ENCODE measurements at places on chromosomes 7 and 10.

DNA sequence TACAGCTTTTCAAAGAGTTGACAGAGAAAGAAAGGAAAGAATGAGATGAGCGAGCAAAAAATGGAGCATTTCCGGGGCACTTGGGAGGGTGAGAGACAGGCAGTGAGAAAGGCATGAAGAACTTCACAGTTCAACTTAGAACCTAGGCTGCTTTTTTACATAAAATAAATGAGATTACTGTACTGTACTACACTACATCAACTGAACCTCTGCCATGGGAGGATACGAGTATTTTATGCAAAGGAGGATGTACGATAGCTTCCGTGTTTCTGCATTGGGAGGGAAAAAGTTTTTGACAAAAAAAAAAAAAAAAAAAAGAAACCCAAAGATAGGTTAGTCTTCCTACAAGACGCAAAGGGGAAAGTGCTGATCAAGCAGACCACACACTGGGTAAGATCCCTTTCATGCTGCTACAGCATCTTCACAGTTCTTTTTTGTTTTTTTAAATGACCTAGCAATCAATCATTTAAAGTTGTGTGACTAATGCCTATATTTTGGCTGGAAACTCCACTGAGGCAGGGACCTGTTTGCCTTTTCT is 88.0 kb downstream of the RAPGEF5 start:
- no peak for DNase-seq

DNA sequence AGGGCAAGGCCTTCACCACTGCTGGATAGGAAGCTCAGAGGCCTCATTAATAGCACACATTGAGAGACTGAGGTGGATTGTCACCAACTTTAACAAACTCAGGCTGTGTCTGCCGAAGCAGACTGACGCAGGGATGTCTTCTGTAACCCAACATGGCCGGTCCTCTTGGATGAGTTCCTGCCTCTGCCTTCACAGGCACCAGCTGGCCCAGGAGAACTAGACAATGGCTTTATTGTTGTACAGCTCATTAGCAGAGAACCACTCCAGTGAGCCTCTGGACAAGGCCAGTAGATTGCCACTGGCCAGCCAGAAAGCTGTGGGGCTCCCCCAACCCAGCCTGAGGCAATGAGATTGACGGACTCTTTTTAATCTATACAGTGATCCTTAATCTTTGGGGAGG is 9.4 kb downstream of the NODAL start:
- no peak for DNase-seq

GRCh38 chr10:73879296-73880173 is 5.2 kb upstream of the CAMK2G start:
- peak; percentile 89 for DNase-seq

GRCh38 chr7:54560723-54561122 is 18.5 kb downstream of the VSTM2A start:
- DNase-seq: no peak

GRCh38 chr7:38306914-38307313 is 33.5 kb upstream of the TARP start:
- DNase-seq: no peak

GRCh38 chr7:101218236-101219125 is 516 bp downstream of the ZNHIT1 start:
- no peak for DNase-seq

DNA sequence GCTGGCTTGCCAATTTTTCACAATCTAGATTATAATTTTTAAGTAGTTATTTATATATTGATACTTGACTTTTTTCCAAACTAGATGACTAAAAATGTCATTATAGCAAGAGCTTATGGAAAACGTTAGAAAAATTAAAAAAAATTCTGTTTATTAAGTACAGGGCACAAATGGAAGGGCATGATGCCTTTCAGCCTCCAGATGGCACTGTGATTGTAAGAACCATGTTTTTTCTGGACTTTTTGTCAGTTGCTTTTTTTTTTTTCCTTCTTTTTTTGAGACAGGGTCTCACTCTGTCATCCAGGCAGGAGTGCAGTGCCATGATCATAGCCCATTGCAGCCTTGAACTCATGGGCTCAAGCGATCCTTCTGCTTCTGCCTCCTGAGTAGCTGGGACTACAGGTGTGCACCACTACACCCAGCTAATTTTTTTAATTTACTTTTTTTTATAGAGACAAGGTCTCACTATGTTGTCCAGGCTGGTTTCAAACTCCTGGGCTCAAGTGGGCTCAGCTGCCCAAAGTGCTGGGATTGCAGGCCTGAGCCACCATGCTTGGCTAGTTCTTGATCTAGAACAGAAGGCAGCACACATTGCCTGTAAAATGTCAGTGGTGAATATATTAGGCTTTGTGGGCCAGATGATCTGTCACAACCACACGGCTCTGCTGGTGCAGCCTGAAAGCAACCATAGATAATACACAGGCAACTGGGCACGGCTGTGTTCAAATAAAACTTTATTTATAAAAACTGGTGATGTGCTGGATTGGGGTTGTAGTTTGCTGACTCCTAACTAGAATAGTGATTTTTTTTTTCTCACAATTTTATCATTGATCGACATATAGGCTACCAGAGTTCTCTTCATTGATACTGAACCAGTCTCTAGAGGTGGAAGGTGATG is 27.4 kb downstream of the UCMA start:
- peak; percentile 47 for DNase-seq

All from A549 (cell line).